CMK (cell line): ENCODE measurements at places on chromosomes 13 and 19.
A peak's percentile ranks its signal among the peaks of the same experiment; 100 is the strongest.

DNA sequence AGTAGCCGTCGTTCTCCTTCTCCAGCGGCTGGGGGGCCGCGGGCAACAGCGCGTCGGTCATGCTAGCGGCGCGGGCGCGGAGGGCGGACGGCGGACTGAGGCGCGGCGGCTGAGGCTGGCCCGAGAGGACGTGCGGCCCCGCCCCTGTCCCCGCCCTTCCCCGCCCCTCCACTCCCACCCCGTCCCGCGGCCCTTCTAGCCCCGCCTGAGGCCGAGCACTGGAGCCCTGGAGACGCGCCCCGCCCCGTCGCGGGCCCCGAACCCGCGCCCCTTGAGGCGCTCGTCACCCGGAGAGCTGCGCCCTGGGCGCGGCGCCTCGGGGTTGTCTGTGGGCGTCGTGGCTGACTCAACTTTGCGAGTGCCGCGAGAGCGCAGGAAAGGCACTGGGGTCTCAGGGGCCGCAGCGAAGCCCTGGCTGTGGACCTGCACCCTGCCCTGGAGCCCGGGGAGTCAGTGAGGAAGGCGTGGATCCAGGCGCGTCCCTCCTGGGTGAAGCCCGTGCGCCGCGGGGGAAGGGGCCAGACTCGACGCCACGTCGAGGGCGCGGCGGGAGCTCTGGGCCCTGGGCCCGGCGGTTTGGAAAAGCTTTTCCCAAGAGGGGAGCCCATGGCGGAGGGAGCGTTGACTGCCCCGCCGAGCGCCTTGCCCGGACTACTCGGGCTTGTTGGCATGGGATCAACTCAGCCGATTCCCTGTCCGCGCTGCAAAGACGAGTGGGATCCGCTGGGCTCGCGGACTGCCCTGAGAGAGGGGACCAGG lies at the start of gene RHPN2:
Gene RHPN2, minus strand, starts transcription at position 97 of the 759 bp plus-strand sequence. Its CDS starts 36 bp downstream, at position 61.
- DNase-seq = peak; percentile 53

- no peak for DNase-seq
These were observed 4.5 kb downstream of the PPP1R12C start for GRCh38 chr19:55112777-55113569.

- no peak for DNase-seq
These were observed 209.2 kb downstream of the TSHZ3 start for GRCh38 chr19:31139871-31140505.

DNA sequence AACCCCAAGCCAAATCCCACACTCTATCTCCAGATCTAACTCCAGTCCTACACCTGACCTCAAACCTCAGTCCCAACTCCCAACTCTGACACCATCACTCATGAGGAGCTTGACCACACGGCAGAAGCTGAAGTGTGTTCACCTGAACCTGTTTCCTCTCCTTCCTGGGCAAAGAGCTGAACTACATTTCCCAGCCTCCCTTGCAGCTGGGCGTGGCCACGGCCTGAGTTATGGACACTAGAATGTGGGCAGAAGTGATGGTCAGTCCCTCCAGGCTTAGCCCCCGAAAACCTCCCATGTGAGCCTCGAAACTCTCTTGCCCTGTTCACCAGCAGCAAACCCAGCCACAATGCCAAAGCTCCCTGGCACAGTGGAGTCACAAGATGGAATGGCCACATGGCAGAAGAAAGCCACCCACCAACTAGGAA lies 19.5 kb upstream of the MEIS3 start:
- DNase-seq = no peak

GRCh38 chr19:589693-590395 lies at the start of gene HCN2:
Gene HCN2 (plus strand): TSS chr19:589881. CDS start chr19:589946, 65 bp downstream.
- DNase-seq = no peak

DNA sequence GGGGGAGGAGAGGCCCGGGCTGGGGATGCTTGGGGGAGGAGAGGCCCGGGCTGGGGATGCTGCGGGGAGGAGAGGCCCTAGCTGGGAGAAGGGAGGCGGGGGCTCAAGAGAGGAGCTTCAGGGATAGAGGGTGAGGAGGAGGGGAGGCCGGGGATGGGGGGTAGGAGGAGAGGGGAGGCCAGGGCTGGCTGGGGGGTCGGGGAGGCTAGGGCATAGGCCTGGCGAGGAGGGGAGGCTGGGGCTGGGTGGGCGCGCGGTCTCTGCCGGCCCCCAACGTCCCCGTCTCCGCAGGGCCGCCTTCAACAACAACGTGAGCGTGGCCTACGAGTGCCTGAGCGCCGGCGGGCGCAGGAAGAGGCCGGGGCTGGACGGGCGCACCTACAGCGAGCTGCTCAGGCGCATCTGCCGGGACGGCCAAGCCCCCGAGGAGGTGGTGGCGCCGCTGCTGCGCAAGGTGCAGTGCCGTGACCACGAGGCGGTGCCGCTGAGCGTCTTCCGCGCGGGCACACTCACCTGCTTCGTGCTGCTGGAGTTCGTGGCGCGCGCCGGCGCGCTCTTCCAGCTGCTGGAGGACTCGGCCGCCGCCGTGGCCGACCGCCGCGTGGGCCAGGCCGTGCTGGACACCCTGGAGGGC lies 11.4 kb downstream of the TPGS1 start:
- DNase-seq = no peak

DNA sequence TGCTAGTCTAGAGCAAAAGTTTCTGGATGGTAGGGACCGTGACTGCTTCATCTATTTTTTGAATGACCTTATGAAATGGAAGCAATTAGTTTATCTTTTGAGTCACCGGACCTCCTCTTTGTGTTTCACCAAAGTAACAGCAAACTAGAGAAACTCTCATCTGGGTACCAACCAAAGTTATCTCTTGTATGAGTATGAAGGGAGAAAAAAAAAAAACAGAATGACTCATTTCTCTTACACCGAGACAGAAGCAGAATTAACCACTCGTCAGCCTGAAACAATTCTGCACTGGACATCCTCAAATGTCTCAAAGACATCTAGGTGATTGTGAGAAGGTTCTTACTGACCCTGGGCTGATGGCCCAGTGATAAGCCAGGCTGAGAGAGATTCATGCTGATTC lies 18.3 kb downstream of the ZNF100 start:
- no peak for DNase-seq

GRCh38 chr13:106310291-106310865 lies 225.1 kb downstream of the EFNB2 start:
- no peak for DNase-seq

- DNase-seq = no peak
These were observed 2.7 kb downstream of the SYDE1 start for GRCh38 chr19:15109768-15110417.

DNA sequence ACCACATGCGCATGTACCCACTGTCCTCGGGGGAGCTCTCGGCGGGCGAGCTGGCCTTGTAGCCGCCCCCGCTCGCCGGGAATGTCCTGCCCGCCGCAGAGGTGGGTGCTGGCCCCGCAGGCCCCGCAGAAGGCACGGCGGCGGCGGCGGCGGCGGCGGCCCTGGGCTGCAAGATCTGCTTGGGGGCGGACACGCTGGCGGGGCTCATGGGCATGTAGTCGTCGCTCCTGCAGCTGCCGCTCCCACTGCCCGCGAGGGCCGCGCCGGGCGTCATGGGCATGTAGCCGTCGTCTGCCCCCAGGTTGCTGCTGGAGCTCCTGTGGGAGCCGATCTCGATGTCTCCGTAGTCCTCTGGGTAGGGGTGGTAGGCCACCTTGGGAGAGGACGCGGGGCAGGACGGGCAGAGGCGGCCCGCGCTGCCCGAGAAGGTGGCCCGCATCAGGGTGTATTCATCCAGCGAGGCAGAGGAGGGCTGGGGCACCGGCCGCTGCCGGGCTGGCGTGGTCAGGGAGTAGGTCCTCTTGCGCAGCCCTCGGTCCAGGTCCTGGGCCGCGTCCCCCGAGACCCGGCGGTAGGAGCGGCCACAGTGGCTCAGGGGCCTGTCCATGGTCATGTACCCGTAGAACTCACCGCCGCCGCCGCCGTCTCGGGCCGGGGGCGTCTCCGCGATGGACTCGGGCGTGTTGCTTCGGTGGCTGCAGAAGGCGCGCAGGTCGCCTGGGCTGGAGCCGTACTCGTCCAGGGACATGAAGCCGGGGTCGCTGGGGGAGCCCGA lies 2.4 kb downstream of the IRS2 start:
- no peak for DNase-seq

DNA sequence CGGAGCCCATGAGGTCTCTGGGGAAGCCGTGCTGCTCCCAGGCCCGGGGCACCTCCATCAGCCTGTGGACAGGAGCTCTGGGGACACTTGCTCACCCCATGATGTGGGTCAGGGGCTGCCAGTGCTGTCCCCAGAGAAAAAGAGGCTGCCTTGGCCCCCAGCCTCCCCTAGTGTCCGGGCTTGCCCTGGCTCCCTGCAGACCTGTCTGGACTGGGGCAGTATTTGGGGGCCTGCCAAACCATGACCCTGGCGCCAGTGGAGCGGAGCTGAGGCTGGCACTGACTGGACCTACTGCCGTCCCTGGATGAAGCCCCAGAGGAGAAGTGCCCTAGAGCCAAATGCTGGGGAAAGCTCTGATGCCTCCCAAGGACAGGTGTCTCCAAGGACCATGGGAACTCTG lies 30.4 kb downstream of the ELAVL1 start:
- no peak for DNase-seq

DNA sequence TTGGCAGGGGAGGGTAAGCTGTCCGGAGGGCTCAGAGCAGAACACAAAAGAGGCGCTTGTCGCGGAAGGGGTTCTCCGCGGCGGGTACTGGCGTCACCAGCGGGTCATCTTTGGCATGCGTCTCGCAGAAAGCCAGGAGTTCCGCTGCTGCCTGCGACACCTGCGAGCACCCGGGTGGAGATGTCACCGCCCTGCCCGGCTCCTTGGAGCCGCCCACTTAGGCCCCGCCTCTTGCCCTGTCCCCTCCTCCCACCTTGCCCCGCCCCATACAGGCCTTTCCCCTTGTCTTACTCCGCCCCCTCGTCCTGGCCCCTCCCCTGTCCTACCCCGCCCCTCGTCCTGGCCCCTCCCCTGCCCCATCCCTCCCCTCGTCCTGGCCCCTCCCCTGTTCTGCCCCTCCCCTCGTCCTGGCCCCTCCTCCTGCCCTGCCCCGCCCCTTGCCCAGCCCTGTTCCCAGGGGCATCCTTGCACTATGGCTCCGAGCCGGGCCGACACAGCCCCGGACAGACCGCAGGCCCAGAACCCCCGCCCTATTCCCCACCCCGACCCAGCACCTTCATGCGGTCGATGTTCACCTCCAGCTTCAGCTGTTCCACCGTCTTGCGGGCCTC lies 1.9 kb downstream of the GNG8 start:
- DNase-seq = peak; percentile 95

GRCh38 chr13:38166116-38166515 lies 183.5 kb upstream of the UFM1 start:
- DNase-seq = no peak

DNA sequence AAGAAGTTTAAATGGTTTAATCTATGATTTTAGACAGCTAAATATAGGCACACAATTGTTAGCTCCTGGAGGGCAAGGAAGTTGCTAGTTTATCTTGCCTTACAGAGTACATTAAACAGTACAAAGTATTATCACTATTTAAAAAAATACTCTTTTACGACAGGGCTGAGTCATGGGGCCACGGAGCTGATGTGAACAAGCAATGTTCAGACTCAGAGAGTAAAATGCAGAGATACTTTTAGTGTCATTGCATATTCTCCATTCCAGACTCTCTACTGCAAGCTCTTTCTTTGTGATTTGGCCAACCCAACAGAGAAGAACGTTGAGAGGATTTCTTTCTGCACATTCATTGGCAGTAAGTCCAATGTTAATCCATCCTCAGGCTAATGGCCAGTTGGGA lies 352.4 kb downstream of the SPRY2 start:
- no peak for DNase-seq

DNA sequence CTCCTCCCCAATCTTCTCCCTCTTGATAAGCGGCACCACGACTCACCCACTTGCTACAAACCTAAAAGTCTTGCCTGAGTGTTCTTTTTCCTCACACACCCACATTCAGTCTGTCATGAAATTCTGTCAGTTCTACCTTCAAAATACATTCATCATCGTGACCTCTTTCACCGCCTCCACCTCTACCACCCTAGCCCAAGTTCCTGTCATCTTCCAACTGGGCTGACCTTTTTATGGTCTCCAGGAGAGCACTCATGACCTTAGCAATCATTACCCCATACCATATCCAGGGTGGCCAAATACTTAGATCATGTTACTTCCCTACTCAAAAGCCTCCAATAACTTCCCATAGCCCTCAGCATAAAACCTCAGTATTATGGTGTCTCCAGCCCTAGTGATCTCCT lies 110.4 kb upstream of the TSC22D1 start:
- DNase-seq = no peak

- no peak for DNase-seq
These were observed 9.4 kb upstream of the FBXW9 start for GRCh38 chr19:12705654-12706331.

- no peak for DNase-seq
These were observed 674 bp downstream of the TRPC4 start for GRCh38 chr13:37868691-37869505.

- no peak for DNase-seq
These were observed 43.8 kb downstream of the ZNRF4 start for GRCh38 chr19:5498830-5499550.

DNA sequence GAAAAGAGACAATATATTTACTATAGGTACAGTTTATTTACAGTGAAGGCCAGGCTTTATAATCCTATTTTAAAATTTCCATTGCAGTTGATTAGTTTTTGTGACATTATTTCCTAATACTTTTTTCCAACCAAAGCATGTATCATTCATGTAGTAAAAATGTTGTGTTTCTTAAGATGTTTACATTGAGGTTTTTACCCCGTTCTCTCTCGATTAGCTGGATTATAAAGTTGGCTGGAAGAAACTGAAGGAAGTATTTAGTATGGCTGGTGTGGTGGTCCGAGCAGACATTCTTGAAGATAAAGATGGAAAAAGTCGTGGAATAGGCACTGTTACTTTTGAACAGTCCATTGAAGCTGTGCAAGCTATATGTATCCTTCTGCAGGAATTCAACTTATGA lies 21.2 kb downstream of the HNRNPM start:
- no peak for DNase-seq

DNA sequence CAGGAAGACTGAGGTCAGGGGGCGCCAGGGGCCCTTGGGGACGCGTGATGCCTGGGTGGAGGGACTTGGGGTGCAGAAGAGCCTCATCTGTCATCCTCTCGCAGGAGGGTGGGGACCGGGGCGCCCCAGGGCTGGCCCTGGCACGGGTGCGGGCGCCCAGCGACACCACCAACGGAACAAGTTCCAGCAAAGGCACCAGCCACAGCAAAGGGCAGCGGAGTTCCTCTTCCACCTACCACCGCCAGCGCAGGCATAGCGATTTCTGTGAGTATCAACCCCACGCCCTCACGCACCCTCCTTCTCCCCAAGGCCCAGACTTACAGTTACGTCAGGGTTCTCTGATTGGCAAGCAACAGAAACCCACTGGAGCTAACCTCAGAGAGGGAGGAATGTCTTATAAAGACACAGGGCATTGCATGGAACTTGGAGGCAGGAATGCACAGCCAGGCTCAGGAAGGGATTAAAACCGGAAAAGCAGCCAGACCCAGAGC lies 29.4 kb downstream of the MARK4 start:
- no peak for DNase-seq
